CMK (cell line): ENCODE measurements at places on chromosomes 2 and 18.

GRCh38 chr2:27705851-27706622 is 42.3 kb downstream of the SLC4A1AP start:
- no peak for DNase-seq

DNA sequence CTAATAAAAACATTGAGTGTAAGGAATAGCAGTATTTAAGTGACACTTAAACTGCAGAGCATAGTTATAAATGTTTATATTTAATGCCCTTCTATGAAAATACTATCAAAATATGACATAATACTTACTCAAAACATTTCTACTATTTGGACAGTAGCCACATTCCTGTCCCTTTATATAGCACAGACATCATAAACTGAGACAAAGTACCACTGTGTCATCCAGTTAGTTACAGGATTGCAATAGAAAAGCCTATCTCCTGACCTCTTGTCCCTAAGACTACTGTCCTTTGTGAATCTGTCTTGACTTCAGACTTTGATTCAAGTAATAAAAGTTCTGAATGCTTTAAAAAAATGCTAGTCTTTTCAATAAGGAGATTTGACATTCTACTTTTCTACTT is 1528.5 kb upstream of the NXPH2 start:
- DNase-seq = no peak

DNA sequence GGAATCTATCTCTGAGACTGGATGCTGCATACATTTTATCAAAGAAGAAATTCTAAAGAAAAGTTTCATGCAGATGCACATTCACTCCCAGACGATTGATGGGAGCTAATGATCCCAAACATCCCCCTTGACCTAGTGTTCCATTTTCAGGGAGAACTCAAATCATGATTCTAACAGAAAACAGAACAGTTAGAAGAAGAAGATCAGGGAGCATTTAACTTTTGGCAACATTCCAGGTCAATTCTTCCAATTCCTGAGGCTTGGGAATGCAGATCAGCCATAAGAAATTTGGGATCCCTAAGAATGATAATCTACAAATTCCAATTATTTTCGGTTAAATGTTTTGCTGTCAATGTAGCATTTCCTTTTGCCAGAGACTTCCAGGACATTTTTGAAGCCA is 96.6 kb downstream of the CPO start:
- DNase-seq = no peak

GRCh38 chr2:188659656-188660406 is 314.3 kb upstream of the COL3A1 start:
- DNase-seq = no peak

- no peak for DNase-seq
Measured at GRCh38 chr2:84884449-84884848, 3.6 kb upstream of the TRABD2A start.

DNA sequence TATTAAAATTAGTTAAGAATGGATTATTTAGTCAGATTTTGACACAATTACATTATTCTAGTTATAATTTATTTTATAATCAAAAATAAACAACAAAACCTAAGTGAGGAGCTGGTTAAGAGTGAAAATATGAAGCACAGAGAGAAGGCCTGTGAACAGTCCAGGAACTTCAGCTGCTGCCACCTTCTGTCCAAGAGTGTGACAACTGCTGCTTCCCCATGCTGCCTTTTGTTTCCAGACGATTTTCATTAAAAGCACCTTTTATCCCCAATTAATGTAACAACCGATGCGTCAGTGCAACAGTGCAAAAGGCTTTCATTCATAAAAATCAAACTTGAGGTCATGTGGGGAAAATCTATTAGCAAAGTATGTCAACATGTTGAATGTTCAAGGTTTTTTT is 363.6 kb downstream of the CTNNA2 start:
- DNase-seq = no peak

GRCh38 chr2:201452058-201452921 is 750 bp downstream of the STRADB start:
- no peak for DNase-seq

- DNase-seq = no peak
Measured at GRCh38 chr2:32894119-32894728, 52.5 kb upstream of the LTBP1 start.

DNA sequence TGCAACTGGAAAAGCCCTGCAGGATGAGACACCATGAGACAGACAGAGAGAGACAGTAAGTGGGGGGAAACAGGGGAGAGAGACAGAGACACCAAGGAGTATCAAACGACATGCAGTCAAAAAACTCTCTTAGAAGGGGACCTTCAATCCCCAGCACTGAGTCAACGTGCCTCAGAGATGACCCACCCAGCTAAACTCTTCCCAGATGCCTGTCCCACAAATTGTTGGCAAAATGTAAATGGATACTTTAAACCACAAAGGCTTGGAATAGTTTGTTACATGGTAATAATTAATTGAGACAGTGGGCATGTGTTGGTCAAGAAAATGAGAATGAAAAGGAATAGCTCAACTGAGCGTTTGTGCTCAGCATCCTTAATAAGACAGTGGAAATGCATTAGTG is 98.3 kb downstream of the GRB14 start:
- no peak for DNase-seq

DNA sequence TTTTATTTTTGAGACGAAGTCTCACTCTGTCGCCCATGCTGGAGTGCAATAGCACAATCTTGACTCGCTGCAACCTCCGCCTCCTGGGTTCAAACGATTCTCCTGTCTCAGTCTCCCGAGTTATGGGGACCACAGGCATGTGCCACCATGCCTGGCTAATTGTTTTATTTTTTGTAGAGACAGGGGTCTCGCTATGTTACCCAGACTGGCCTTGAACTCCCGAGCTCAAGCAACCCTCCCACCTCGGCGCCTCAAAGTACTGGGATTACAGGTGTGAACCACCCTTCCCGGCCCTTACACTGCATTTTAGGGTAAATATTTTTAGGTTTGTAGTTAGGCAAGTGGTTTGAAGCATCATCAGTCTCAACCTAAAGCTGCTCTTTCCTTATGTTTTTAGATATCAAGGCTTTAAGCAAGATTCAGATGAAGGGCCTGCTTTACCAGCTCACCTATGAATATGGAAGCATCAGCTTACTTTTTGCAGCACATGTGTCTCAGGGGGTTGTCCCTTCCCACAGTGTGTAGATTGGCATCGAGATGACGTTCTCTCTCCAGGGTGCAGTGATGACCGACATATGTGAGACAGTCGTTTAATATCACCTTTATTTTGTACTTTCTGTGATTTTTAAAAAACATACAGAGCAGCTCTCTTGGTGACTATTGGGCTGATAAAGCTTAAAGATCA is 47.2 kb downstream of the ATIC start:
- no peak for DNase-seq

- no peak for DNase-seq
Measured at GRCh38 chr2:215428060-215428910, 7.6 kb downstream of the FN1 start.

DNA sequence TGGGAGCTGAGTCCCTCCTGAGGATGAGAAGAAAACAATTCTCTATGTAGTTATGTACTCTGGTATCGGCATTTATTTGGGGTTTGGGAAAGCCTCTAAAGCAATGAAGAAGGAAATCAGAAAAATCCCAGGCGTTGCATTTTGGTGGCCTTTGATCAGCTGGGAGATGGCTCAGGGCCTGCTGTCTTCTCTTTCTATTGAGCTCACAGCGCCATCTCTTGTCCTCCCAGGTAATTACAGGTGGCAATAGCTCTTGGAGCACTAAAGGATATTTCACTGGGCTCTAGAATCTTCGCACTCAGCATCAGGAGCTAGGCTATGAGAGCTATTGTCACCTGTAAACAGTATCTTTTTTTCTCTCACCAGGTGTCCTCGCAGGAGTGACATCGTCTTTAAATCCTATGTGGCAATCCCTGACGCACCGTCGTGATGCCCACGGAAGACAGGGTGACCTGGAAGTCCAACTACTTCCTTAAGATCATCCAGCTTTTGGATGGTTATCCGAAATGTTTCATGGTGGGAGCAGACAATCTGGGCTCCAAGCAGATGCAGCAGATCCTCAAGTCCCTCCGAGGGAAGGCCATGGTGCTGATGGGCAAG is 76.1 kb upstream of the PMAIP1 start:
- no peak for DNase-seq

DNA sequence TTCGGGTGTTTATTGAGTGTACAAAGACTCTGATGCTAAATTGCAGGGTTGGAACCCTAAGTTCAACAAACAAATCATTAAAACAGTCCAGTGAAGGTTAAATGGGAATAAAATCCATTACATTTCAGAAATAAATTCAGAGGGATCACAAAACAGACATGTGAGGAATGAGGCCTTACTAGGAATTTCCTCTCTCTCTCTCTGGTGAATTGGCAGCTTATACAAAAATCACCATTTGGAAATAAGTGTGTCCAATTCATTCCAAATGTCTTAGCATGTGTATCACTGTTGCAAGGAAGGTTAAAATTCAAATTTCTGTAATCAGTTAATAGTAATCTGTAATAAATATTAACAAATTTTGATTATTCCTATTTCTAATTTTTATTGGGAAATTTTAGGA is 228.6 kb upstream of the PXDN start:
- DNase-seq = no peak

GRCh38 chr2:105865222-105865913 is 120.7 kb downstream of the NCK2 start:
- DNase-seq = no peak

GRCh38 chr2:171895786-171896185 is 1.7 kb upstream of the SLC25A12 start:
- DNase-seq = no peak

GRCh38 chr2:29293830-29294438 is 178.7 kb downstream of the CLIP4 start:
- no peak for DNase-seq

DNA sequence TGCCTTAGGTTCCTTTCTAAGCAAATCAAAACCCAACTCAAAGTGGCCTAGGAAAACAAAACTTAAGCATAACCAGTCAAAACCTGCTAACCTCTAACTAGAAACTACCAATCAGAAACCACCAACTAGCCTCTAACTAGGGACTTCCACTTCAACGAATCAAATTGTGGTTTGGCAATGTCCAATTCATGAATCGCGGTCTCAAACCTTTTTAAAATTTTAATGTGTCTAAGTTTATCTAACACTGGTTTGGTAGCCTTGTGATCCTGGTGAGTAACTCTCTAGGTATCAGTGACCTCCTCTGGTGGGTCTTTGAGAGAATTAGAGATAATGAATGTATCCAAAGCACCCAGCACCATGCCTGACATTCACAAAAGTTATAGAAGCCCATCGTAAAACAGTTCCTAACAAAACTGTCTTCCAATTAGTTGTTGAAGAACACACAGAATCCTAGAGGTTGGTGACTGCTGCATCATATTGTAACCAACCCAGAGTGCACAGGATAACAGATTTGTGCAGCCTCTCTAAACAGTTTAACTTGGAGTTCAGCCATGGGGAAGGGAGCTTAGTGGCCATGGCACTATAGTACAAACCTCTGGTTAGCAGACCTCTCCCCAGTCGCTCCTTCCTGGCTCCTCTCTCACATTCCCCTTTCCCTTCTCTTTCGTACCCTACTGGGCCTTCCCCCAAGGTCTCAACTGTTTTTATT is 45.2 kb upstream of the B3GNT2 start:
- no peak for DNase-seq

- no peak for DNase-seq
Measured at GRCh38 chr2:234339011-234339410, 157.9 kb downstream of the ARL4C start.

DNA sequence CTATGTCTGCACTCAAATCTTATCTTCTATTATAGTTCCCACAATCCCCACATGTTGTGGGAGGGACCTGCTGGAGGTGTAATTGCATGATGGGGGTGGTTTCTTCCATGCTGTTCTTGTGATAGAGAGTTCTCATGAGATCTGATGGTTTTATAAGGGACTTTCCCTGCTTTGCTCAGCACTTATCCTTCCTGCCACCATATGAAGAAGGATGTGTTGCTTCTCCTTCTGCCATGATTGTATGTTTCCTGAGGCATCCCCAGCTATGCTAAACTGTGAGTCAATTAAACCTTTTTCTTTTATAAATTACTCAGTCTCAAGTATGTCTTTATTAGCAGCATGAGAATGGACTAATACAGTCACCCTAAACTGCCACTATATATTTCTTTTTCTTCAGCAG is 79.1 kb downstream of the SH3YL1 start:
- DNase-seq = no peak

- DNase-seq = no peak
Measured at GRCh38 chr2:86621280-86621943, 2.3 kb downstream of the RNF103 start.

- no peak for DNase-seq
Measured at GRCh38 chr2:41482659-41483058, 565.2 kb upstream of the PKDCC start.

DNA sequence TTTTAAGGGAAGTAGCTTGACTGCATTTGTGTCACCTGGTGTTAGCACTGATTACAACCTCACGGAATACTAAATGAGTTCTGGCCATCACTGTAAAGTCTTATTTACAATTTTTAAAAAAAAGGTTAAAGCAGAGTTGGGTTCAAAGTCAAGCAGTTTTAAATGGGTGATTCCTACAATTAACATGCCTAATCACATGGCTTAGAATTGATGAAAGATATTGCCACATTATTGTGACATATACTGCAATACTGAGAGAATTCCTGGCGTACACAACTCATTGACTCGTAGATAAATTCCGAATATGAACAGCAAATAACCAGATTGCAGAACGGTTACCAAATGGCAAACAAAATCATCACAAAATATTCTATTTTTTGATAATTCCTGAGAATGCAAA is 34.2 kb downstream of the ROCK2 start:
- no peak for DNase-seq

- no peak for DNase-seq
Measured at GRCh38 chr2:66805968-66806367, 371.0 kb downstream of the MEIS1 start.

DNA sequence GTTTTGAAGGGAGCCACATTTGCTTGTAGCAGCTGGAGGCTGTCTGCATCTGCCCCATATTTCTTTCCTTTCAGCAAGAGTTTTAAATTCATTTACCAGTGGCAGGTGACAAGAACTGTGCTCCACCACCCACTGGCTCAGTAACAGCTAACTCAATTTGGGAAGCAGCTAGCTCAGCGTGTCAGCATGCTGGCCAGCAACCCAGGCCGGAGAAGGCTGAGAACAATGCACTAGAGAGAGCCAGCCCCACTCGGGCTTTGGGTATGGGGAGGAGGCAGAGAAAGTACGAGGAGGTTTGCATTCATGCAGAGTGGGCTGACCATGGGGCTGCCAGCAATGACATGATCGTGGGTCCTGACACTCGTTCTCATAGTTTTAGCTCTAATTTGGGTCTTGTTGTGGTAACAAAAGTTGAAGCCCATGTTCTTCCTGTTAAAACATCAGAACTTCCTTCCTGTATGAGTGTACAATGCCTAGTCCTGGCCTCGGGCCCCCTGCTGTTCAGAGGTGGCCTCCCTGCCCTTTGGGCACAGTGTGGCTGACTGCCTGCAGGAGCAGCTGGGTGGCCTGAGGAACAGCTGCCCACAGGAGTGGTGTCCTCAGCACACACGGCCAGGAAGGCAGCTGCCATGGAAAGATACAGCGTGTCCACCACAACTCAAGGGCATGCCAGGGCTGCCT is 23.0 kb downstream of the CDC42EP3 start:
- no peak for DNase-seq
